ENCODE measurements at places on chromosomes 11 and 22. TPM values are rescaled to one million over a fixed set of nuclear protein-coding genes. Genes with fewer than 3 reads are reported as not detected.

Gene CDCA5
- 57.4 TPM for total RNA-seq

Gene APOL6
- total RNA-seq = 1.4 TPM

Gene NAV2
- total RNA-seq = 20.5 TPM

Gene NPAS4
- not detected for total RNA-seq

Gene MMP1
- total RNA-seq = 0.73 TPM

Gene OR4A16
- not detected for total RNA-seq

Measured in A549 treated with Mapracorat at 1 μM for 4 hours (cell line).